GM12891 (cell line): ENCODE measurements at places on chromosomes 12 and 14.

DNA sequence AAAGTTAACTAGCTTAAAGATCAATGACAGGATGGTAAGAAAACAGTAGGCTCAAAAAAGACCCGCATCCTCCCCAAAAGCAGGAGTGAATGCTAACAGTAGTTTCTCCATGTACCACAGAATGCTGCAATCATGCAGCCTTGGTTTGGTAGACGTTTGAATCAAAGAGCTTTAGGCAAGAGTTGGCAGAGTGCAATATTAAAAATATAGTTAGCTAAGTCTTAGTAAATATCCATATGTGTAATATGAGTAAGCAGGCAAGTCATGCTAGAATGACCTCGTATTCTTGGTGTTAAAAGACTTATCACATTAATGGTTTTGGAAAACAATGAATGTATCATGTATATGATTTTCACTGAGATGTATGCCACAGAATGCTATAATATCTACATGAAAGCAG lies 18.8 kb upstream of the KLRF1 start:
- no peak for DNase-seq

- DNase-seq, result no peak
These were observed 96.8 kb downstream of the ACSS3 start for GRCh38 chr12:81174664-81175063.

- DNase-seq, result no peak
These were observed 163.7 kb downstream of the GXYLT1 start for GRCh38 chr12:41981013-41981412.

DNA sequence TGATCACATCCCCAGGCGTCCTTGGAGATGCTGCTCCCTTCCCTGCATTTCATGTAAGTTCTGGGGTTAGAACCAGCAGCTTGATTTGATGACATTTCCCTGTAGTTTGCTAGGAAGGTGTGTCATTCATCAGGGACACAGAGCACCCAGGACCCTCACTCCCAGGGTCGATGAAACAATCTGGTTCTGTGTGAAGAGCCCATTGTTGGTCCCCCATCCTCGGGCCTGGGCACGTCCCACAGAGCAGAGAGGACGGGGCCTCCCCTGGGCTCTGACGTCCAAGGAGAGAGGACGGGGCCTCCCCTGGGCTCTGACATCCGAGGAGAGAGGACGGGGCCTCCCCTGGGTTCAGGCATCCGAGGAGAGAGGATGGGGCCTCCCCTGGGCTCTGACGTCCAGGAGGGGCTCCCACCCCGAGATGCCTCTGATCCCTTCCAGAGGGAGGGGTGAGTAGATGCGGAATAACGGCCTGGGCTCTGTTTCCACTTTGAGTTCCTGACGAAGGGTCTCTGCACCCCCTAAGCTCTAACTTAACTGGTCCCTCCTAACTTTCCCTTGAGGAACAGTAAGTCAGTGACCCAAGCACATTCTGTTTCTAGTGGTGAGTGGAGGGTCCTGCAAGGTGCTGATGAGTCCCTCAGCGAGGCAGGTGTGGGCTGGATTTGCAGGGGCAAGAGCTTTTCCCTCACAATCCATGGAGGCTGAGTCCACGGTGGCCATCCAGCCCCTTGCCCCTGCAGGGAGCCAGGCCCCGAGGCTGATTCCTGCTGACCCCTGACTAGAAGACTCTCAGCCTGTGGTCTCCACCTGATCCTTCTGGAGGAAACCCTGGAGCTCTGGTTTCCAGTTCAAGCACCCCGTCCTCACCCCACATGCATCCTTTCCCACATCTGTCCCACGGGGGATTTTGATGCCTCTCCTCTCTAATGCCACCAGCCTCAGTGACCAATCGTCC lies 35.5 kb upstream of the SFSWAP start:
- no peak for DNase-seq

- DNase-seq, result peak; percentile 61
These were observed 46.7 kb downstream of the LRRC74A start for GRCh38 chr14:76872796-76873432.

- no peak for DNase-seq
These were observed 11.8 kb upstream of the SYNE2 start for GRCh38 chr14:63840981-63841380.

GRCh38 chr12:127779301-127780045 lies 487.5 kb upstream of the TMEM132C start:
- no peak for DNase-seq

DNA sequence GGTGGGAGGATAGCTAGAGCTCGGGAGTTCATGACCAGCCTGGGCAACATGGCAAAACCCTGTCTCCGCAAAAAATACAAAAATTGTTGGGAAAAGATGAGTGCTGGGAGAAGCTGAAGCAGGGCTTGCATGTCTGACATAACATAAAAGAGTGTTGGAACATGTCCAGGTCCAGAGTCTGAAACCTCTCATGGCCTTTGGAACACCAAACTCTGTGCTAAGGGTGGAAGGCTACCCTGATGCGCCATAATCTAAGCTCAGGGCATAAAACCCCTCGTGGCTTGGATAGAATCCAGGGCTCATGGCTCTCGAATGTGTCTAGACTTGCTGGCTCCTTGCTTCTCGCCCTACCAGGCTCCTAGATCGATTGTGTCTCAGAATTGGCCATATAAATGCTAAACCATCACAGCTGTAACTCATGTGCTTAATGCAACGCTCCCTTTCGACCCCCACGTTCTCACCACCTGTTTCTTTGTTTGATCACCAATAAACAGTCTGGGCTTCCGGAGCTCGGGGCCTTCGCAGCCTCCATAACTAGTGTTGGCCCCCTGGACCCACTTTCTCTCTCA lies 6.7 kb upstream of the CLEC7A start:
- DNase-seq, result no peak

DNA sequence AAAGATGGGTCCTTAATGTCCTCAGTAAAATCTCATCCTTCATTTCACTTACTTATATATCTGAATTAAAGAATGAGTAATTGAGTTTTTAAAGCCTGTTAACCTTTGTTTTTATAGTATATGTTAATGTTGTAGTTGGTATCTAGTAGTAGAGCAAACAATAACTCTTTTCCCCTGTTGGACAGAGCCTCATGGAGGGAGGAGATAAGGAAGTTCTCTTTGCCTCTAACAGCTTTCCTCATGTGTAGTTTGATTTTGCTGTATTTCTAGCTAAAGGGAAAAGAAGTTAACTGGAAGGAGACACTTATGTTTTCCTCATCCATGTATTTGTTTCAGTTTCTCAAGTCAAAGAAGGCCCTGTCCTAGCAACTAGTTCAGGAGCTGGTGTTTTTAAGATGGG lies 55.3 kb downstream of the RAD52 start:
- DNase-seq, result no peak

DNA sequence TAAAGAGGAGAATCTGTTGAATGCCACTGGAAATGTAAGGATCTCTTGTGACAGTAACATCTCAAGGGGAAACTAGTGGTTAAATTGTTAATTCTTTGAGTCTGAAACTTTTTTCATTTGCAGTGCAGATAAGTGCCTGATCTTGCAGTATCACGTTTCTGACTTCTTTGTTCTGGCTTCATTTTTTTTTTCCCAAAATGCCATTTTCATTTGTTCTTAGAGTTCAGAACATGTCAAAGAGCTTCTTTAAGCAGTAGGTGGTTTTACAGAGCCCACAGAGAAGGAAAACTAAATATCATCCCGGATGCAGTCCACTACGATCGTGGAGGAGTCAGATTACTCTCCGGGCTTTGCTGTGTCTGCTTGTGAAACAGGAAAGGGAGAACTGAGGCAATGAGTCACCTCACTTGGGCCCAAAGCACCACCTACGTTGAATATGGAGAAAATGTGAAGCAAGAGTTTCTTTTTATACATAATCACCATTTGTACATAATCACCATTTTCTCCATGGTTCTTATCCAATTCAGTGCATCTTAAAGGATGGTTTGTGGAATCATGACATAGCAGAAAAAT lies 43.9 kb downstream of the HMGA2 start:
- DNase-seq, result no peak

DNA sequence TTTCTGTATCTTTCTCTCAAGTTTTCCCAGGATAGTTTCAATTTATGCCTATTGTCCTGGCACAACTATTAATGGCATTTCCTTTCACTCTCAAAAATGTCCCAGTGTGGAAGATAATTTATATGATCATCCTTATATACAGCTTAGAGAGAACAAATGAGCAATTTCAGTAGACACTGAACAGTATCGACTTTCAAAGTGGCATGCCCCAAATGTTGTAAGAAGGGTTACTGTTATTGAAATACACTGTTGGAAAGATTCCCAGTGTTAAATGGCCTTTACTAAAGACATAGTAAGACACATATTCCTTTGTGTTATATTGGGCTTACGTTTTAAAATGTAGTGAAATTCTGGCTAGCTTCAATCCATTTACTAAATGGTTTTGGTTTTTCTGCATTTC lies 202.3 kb upstream of the CDKN3 start:
- no peak for DNase-seq

GRCh38 chr12:124165695-124166094 lies 129.2 kb upstream of the RFLNA start:
- no peak for DNase-seq

DNA sequence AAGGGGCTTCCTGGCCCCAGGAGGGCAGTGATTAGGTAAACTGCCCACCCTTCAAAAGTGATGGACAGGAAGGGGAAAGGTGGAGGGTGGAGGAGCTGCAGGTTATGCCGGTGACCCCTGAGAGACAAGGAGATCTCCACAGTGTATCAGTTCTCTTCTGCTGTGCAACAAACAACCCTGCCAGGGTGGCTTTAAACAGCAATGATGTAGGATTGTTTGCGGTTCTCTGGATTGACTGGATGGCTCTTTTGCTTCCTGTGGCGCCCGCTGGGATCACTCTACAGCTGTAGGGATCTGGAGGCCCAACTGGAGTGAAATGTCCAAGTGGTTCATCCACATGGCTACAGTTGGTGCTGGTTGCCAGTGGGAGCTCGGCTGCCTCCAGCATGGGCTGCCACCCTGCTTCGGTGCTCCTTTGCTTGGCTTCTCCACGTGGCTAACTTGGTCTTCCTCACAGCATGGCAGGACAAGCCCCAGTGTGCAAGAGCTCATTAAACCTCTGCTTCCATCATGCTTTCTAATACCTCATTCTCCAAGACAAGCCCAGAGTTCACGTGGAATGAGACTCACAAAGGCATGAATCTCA lies 8.6 kb upstream of the ANKRD9 start:
- DNase-seq, result no peak
